ENCODE measurements at places on chromosomes 1 and 21.

GRCh38 chr1:76176000-76176399, 101.5 kb downstream of the ST6GALNAC3 start:
- DNase-seq: no peak

DNA sequence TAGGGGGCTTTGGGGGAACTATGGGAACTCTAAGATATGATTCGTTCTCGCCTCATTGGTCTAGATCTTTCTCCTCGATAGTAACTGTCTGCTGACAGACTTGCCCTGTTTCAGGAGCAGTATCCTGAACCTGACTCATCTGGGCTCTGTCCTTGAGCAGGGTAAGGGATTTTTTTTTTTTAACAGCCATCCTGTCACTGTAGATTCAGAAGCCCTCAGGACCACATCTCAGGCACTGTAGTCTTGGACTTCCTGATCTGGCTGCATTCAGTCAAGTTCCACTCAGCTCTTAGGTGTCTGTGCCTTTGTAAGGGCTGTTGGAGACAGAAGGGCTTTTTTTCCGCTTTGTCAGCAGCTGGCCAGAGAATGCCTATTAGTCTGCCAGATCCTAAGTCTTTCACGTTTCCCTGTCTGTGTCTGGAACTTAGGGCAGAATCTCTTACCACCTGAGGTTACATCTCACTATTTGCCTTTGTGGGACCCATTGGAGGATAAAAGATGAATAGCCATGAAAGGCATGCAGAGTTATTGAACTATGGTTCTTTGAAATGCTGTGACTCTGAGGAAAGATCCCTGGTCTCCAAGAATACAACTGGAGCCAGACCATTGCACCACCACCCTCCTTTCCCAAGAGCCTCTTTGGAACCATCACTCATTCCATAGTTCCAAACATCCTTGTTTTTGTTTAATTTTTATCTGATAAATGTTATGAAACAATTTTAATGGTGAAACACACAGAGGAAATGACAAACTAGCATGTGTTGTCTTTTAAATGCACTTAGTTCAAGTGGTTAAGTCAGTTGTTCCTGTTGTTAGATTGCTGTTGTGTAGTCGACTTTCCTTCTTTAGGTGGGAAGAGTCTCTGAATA, 49.7 kb upstream of the MACF1 start:
- no peak for DNase-seq

- DNase-seq: no peak
These were observed 7.1 kb upstream of the DR1 start for GRCh38 chr1:93338387-93339146.

GRCh38 chr1:204190212-204191211, 5.8 kb downstream of the KISS1 start:
- DNase-seq: no peak

DNA sequence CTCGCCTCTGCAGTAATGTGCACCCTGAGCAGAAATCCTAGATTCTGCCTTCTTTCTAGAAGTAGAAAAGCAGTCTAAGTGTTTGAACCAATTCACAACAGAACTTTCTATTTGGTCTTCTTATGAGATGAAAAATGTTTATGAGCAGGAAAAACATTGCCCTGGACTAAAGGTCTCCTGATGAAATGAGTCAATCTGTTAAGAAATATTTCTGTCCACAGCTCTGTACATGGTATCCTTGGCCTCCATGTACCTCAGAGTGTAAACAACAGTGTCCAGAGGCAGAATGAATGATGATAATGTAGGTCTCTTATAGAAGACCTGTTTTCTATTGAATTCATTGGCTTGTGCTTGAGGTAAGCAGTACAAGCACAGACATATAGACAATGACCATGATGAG, 6.2 kb upstream of the APCS start:
- no peak for DNase-seq

DNA sequence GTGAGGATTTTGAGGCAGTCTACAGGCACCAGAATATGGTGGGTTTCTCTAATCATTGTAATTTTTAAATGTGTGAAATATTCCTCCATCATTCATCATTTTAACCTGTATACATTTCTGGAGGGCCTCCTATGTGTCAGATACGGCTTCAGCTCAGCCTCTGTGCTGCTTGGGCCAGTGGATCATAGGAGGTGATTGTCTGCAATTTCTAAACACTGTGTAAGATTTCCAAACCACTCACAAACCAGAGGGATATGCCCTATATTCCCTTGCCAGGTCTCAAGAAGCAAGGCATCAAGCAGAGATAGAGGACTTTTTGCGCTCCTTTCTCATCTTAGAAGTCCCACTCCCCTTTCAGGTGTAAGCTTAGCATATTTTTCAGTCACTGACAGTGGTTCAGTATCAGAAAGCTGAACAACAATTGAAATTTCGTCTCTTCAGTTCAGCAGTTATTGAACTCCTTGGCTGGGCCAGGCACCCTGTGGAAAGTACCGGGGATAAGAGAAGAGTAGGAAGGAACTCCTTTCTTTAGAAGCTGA, 190.9 kb downstream of the NFIA start:
- DNase-seq: no peak

DNA sequence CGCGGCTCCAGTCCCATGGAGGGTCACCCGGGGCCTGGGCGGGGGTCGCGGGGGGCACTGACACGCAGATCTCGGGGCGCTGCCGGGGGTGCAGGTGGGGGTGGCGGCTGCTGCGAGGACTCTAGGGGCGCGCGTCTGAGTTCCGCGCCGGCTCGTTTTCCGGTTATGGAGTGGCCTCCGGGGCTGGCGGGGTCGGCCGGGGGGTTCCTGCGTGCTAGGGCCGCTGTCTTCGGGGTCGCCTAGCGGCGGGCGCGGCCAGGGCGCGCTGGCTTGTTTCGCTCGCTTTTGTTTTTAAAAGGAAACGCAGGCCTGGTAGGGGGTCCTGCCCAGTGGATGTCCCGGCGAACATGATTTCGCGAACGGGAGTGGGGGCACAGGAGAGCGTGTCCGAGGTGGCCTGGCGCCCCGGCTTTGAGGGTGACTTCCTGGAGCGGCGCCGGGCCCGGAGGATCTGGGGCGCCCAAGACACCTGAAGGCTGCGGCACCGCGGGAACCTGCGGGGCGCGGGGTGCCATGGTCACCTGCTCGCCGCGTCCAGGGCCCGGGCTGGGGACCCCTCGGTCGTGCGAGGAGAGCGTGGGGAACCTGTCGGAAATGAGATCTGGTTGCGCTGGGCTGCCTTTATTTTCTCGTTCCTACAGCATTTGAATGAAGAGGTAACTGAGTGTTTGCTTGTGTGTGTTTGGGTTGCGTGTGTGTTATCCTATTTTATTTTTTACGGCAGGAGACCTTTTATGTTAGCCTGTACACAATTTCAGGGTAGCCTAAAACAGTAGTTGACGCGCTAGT, 618 bp downstream of the ETS2 start:
- peak; percentile 7 for DNase-seq

DNA sequence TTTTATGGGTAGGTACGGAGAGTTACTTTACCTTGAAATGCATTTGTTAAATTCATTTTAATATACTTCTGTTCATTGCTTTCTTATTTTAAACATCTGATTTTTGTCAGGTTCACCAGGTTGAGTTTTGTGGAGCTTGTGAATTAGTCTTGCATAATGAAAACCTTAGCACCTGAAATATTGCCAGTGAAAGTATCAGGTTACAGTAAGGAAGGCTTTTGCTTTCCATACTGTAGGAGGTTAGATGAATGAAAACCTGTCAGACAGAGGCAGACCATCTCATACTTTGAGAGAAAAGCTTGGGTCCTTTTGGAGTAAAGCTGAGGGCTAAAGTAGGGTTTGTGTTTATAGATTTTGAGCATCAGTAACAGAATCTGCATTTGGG, 34.7 kb downstream of the THRAP3 start:
- DNase-seq: no peak

DNA sequence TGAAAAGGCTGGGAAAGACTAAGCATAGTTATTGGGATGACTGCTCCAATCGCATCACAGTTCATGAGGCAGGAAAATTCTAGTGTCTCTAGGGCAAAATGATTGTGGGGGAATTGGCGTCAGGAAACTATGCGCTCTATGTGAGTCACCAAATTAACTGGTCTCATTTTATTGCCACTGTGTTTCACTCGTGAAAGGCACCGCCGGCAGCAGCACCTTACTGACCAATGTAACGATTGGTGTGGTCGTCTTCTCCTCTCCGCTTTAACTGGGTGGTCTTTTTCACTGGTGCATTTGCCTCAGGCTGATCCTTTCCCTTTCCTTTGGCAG, 83.5 kb downstream of the SPAG17 start:
- DNase-seq: no peak

GRCh38 chr1:235259133-235259778, 68.7 kb downstream of the ARID4B start:
- no peak for DNase-seq

GRCh38 chr1:51916587-51917405, 38.3 kb upstream of the NRDC start:
- DNase-seq: no peak

- DNase-seq: no peak
These were observed 210.6 kb upstream of the ADGRL2 start for GRCh38 chr1:81590171-81590570.

DNA sequence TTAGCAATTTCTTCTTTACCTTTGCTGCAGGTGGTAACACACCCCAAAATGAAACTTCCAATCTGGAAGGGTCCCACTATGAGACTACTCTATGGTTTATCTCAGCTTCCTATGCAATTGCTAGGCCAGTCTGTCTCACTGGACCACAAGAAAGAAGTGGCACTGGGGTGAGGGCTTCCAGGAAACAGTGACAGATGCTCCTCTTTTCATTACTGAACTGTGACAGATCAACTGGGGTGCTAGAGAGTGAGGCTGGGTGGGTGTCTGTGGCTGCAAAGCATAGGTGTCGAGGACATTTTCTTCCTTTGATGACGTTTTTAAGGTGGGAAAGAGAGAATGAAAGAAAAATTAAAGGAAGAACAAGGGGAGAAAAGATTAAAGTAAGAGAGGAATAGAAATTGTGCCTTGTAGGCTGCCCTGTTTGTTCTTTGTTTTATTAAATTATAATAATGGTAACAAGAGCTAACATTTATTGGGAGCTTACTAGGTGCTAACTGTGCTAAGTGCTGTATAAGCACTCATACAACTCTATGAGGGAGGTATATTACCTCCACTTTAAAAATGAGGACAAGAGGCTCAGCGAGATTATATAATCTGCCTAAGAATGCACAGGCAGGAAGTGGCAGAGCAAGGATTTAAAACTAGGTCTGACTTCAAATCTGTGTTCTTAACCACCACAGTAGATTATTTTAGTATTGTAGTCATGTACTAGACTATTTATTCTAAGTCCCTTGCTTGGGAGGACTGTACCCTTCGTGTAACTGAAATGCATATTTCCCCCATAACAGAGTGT, 27.8 kb upstream of the DMRTA2 start:
- no peak for DNase-seq

DNA sequence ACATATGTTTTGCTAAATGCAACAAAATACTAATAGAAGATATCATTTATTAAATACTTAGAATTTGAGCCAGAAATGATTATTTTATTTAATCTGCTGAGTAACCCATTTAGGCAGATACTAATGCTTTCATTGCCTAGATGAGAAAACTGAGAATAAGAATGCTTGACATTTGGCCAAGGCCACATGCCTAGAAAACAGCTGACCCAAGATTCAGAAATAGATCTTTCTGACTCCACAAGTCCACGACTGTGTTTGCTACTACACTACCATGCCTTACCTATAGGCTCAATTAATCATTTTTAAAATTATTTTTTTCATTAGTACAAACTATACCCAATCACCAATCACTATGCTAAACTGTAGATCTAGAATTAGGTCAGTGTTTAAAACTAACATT, 129.7 kb downstream of the ATP1B1 start:
- no peak for DNase-seq

DNA sequence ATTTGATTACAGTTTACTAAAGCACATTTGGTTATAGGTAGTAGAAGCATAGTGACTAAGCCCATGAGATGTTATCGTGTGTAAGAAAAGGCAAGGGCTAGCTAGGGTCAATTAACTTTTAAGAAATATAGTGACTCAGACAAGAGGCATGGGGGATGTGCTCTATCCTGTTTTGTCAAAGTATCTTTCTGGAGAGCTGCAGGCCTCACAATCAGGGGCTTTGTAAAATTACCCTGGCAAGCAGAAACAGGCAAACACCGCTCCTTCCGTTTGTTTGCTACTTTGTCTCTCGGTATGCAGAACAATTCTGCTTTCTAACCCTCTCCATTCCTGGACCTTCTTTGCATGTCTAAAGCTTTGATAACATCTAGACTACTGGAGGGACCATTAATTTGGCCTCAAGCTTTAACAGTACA, 26.1 kb upstream of the ZNF697 start:
- DNase-seq: no peak

DNA sequence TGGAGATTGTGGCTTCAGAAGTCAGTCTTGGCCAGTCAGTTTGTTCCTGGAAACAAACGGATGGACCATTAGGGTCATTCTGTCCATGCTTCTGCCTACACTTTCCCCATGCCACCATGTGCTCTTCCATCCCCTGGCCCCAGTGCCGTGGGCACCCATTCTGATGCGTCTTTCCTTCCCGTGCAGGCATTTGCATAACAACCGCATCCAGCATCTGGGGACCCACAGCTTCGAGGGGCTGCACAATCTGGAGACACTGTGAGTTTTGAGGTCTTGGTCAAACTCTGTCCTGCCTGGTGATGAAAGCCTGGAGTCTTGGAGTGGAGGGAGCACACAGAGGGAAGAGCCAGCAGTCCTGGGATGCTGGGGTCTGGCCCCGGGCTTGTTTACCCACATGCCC, 61.1 kb downstream of the UBE2T start:
- no peak for DNase-seq

DNA sequence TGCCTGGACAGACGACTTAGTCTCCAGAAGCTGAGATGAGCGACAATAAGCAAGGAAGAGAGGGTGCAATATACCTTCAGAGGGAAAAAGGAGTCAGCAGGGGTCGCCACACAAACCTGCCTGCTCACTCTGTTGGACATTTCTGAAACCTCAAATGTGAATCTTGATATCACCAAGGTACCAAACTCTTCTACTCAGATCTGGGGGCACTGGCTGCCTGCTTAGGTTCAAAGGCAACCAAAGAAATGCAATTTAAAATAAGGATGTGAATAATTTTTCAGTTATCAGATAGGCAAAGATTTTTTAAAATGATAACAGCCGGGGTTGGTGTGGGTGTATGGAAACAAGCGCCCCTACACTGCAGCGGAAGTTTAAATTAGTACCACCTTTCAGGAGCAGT, 164.2 kb downstream of the HIVEP3 start:
- DNase-seq: no peak
